ENCODE measurements at places on chromosomes 12 and 14. TPM values are rescaled to one million over a fixed set of nuclear protein-coding genes. Genes with fewer than 3 reads are reported as not detected.

NCAPD2 gene
- total RNA-seq: 195 TPM

CLEC4D gene
- not detected for total RNA-seq

GRCh38 chr14:90629471-90629870 is 186.8 kb downstream of the TTC7B start:
- DNase-seq: no peak

CEP170B gene
- 2.2 TPM for total RNA-seq

DNA sequence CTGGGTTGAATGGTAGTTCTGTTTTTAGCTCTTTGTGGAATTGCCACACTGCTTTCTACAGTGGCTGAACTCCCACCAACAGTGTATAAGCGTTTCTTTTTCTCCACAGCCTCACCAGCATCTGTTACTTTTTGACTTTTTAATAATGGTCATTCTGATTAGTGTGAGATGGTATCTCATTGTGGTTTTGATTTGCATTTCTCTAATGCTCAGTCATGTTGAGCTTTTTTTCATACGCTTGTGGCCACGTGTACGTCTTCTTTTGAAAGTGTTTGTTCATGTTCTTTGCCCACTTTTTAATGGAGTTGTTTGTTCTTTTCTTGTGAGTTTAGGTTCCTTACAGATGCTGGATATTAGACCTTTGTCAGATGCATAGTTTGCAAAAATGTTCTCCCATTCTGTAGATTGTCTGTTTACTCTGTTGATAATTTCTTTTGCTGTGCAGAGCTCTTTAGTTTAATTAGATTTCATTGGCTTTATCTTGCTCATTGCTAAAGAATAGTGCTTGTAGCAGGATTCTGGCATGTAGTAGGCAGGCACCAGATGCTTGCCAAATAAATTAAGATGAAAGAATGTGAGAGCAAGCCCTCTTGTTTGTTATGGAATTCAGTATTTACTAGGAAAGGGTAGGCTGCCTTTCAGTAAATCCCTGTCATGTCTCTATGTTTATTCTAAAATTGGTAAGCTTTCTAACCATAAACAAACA is 86.8 kb downstream of the PDE3A start:
- DNase-seq: no peak

ST8SIA1 gene
- 1.5 TPM for total RNA-seq

GRCh38 chr14:25477316-25478098 is 427.6 kb upstream of the STXBP6 start:
- DNase-seq: no peak

NAA30 gene
- total RNA-seq: 13.7 TPM

DNA sequence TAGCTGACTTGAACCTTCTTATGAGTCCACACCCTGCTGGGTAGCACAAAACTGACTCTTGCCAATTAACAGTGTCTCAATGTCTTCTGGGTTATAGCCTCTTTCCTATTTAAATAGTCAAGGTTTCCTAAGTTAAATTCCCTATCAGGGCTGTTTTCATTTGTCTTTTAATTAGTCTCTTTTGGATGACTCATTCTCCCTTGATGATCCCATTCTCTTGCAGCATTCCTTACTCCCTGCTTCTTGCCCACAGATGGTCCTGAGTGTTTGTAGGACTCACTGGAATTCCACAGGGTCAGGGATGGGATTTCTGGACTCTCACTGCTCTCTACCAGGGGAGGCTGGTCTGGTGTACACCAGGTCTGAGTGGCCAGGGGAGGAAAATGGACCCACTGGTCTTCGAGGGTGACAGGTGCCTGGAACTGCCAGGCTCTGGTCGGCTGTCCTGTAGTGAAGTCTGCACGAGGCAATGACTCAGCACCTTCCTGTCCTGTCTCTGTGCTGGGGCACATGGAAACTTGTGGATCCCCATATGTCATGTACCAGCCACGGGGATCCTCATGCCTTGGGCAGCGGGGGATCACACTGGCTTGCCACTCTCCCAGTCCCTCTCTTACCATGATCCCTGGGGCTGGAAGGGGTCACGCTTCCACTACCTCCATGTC is 236.5 kb upstream of the PELI2 start:
- no peak for DNase-seq

LRTM2 gene
- not detected for total RNA-seq

DNA sequence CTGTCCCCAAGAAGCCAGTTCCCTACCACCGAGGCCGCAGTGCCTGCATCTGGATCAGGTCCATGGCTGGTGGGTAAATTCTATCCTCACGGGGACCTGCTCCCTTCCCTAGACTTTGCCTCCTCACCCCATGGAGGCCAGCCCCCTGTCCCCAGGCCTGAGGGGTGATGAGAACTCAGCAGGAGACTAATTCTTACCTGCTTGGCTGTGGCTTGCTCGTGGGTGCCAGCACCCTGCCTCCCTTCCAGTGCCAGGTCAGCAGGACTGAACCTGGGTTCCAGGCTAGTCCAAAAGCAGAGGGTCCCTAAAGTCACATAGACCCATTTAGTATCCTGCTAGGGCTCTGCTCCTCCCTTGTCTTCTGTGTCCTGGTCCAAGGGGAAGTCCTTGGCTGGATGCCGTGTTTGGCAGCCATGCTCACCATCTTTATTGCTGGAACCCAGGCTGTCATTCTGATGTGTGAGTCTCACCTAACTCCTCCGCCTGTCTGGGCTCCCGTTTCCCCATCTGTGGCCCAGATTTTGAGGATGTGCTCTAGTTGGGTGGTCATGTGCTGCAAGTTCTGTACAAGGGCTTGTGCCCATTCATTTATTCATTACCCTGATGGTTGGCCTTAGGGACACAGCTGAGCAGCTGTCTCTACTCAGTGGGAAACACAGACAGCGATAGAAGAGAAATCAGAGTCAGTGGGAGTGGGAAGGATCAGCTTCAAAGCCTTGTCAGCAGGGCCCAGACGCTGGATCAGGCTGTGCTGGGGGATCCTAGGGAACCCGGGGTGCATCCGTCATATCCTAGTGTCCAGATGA is 949 bp downstream of the PLBD2 start:
- DNase-seq: no peak

DNA sequence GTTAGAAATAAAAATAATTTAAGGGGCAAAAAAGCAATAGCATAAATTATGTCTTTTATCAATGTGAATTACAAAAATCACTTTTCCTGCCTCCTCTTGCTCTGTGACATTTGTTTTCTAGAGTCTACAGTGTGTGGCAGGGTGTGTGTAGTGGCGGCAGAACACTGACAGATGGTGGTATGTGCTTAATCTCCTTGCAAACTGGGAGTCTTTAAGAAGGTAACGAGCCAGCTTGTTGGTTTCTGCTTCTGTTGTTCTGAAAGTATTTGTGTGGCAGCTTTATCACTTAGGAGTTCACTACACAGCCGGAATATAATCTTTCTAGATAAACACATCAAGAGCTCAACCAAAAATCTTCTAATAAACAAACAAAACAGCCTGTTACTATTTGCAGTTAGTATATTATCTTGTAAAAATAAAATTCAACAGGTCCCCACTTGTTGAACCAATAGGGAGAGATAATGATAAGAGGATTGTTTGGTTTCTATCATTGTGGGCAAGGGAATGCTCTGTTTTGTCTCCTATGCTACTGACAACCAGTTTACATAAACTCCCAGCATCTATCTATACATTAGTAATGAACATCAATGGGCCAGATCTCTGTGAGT is 13.0 kb downstream of the CDKL1 start:
- DNase-seq: no peak

GRCh38 chr12:61282790-61283575 is 977.2 kb upstream of the USP15 start:
- DNase-seq: no peak

HNRNPC gene
- 1,115 TPM for total RNA-seq

All from activated CD8-positive, alpha-beta T cell treated with anti-CD3 and anti-CD28 coated beads for 36 hours (primary cell).